ENCODE measurements at places on chromosomes 5 and 9. TPM values are rescaled to one million over a fixed set of nuclear protein-coding genes. Genes with fewer than 3 reads are reported as not detected.

Gene ELAVL2
- 0.05 TPM for total RNA-seq

Gene PKN3
- total RNA-seq = 16.3 TPM

Gene FRMD3
- 4.7 TPM for total RNA-seq

Gene LRRTM2
- not detected for total RNA-seq

Gene GAPVD1
- 11.4 TPM for total RNA-seq

Gene TLX3
- not detected for total RNA-seq

Gene CHSY3
- total RNA-seq = 0.09 TPM

Gene TSLP
- not detected for total RNA-seq
